Stimulated activated effector memory CD8-positive, alpha-beta T cell treated with anti-CD3 and anti-CD28 coated beads, Interleukin-12 subunit alpha, Interleukin-12 subunit beta, amount 100 ng/mL, for 72 hours (primary cell): ENCODE measurements at places on chromosomes 4 and X.

- DNase-seq, result no peak
Observed at GRCh38 chr4:36476135-36476534, 194.7 kb downstream of the DTHD1 start.

GRCh38 chr4:119536572-119537528 lies 91.8 kb downstream of the PDE5A start:
- no peak for DNase-seq

DNA sequence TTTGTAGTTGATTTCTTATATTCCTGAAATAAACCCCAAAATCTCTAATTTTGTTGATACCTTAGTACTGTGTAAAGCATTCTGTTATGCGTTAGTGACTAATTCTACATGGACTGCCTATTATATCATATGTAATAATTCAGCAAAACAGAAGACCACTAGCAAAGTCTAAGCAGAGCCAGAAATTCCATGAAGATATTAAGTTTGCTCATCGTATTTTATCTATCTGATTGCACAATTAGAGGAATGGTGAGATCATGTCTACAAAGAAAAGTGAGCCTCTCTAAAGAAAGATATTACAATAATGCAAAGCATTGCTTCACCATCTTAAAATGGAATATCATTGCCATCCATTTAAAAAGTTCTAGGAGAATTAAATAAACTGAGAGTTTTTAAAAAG lies 374.6 kb upstream of the SLC7A11 start:
- DNase-seq, result no peak

GRCh38 chr4:138460477-138461414 lies 218.6 kb upstream of the SLC7A11 start:
- no peak for DNase-seq

DNA sequence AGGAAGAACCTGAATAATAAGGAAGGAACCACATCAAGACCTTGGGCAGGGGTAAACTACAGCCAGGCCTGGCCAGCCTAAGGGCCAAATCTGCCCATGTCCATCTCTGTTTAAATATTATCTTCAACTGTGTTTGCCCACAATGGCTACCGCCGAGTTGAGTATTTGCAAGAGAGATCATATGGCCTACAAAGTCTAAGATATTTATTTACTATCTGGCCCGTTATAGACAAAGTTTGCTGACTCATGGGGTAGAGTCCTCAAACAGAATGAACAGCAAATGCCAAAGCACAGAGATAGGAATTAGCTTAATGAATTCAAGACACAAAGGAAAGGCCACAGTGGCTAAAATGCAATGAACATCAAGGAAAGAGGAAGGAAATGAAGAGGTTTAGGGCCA lies 44.8 kb downstream of the RPS6KA3 start:
- no peak for DNase-seq

DNA sequence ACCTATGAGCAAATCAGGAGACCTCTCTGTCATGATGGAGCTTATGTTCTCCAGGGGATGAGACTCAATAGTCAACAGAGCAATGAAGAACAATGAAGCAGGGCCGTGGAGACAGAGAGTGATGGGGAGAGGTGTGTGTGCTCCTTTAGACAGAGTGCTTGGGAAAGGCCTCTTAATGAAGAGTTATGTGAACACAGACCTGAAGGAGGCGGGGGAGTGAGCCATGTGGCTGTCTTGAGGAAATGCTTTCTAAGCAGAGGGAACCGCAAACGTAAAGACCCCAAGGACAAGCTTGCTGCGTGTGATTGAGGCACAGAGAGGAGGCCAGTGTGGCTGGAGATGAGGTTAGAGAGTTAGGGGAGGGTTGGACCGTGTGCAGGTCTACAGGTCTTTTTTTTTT lies 53.1 kb downstream of the CHRNA9 start:
- DNase-seq, result no peak

DNA sequence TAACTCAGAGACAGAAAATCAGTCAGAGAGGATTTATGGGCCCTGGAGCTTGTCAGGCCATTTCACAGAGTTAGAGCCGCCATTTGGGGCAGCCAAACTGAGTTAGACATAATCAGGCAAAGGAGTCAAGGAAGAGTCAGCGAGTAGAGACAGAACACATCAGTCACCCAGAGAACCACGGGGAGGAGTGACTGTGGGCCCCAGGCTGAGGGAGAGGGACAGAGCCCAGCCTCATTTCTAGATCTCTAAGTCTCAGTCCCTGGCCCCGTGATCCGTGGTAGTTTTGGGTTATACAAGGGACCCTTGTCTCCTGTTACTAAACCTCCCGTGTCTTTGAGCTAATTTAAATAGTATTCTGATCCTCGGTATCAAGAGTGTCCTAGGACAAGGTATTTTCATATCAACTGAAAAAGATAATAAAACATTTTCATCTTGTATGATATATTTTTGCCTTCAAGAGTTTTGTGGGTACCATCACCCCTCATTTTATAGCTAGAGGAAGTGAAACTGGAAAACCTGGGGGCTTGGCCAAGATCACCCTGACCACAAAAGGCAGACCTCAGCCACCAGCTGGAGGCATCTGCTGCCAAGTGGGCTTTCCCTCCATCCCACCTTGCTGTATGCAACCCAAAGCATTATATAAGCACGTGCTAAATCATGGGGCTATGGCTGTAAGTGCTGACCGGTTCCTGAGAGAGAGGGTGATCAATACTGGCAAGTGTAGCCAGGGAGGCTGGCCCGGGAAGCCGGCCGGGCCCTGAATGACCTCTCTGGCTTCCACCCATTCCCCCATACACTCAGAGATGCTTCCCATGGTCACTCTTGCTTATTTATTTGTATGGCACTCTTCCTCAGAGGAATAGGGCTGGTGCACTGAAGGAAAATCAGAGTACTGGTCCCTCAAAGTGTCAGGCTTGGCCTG lies 204.1 kb downstream of the BCOR start:
- no peak for DNase-seq

DNA sequence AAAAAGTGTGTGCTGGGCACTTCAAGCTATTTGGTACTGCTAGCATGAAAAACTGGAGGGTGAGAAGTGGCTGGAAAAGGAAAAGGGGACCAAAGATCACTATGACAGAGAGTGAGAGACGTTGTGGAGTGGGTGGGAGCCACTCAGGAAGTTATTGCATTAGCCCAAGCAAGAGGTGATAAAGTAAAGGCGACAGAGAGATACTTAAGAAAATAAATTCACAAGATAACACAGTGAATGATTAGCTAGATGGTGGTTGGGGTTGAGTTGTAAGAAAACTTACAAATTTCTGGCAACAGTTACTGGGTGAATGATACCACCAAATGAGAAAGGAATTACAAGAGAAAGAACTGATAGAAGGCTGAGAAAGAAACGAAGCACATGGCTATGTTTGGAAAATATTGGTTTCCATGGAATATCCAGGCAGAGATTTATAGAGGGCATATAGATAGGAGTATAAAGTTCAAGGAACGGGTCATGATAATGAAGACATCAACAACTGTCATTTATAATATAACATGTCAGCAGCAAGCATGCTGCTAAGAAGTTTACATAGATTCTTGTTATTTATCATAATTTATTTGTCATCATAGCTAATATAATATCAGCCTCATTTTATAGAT lies 60.7 kb downstream of the CASK start:
- DNase-seq, result no peak

GRCh38 chr4:31290836-31291235 lies 570.7 kb downstream of the PCDH7 start:
- no peak for DNase-seq
